Urinary bladder (tissue), 4 donors: ENCODE measurements at places on chromosomes 16 and 17.

GRCh38 chr17:72104863-72105234 lies 16.0 kb upstream of the SOX9 start:
- no peak for DNase-seq

GRCh38 chr16:57601801-57602478 lies 26.5 kb upstream of the ADGRG1 start:
- no peak for DNase-seq

DNA sequence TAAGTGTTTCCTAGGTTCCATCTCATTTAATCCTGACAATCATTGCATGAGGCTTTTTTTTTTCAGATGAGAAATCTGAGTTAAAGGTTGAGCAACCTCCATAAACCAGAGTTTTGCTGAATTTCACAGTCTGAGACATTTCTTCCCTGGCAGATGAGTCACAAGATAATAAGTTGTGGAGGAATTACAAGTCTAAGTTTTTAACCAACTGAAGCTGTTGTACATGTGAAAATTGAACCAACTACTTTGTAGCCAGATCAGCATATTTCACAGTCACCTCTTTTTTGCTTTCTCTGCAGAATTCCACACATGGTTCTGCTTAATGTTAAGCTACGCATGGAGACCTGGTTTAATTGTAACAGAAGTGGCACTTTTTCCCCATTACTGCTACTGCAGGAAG lies 765.6 kb downstream of the CDH11 start:
- no peak for DNase-seq

- no peak for DNase-seq
Measured at GRCh38 chr16:84320511-84320910, 25.8 kb downstream of the WFDC1 start.

DNA sequence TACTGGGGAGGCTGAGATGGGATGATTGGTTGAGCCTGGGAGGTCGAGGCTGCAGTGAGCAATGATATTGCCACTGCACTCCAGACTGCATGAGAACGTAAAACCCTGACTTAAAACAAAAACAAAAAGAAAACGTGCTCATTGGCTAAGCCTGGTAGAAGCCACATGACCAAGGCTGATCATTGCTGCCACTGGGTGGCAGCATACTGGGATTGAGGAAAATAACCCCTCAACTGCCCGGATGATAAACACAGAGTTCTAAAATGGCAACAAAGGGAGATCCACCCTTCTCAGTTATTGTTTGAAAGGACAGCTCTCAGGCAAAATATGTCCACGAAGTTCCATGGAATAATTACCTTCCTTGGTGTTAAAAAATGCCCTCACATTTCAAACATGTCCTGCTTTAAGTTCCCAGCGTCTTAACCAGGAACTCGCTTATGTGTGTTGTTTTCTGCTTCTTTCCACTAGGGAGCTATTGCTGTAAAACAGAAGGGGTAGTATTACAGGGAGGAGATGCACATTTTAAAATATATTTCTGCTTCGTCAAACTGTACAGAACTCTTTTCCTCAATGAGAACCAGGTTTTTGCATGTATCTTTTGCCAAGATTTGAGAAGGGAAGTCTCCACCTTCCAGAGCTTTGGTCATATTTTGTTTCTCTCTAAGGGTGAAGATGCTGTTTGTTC lies 675.3 kb downstream of the MAF start:
- DNase-seq, result no peak

GRCh38 chr16:85174871-85175723 lies 62.8 kb upstream of the CIBAR2 start:
- no peak for DNase-seq

DNA sequence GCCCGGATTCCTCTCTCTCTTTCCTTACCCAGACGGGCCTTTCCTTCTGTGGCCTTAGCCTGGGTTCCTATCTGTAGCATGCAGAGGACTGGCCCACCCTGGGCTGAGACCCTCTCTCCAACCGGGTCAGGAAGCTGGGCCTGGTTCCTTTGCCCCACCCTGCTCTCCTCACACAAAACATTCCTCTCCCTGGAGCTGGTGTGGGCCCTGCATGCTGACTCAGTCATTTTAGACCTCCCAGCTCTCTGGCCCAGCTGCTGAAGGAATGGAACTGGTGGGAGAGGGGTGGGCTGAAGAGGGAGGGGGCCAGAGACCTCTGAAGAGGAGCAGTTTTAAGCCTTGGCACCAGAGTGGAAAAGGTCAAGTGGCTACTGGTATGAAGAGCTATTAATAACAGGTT lies 957 bp downstream of the MYL4 start:
- no peak for DNase-seq

- DNase-seq, result no peak
Measured at GRCh38 chr16:48158296-48158695, 2.5 kb upstream of the ABCC12 start.

GRCh38 chr16:27232061-27232900 lies 29.0 kb downstream of the KDM8 start:
- no peak for DNase-seq

GRCh38 chr16:12628536-12628935 lies 175.2 kb downstream of the CPPED1 start:
- no peak for DNase-seq

- DNase-seq, result no peak
Measured at GRCh38 chr17:40417258-40417608, 463 bp downstream of the TOP2A start.

GRCh38 chr16:7547736-7548135 lies 215.1 kb downstream of the RBFOX1 start:
- DNase-seq, result no peak

GRCh38 chr16:23206986-23207385 lies 24.4 kb downstream of the SCNN1G start:
- DNase-seq, result no peak

DNA sequence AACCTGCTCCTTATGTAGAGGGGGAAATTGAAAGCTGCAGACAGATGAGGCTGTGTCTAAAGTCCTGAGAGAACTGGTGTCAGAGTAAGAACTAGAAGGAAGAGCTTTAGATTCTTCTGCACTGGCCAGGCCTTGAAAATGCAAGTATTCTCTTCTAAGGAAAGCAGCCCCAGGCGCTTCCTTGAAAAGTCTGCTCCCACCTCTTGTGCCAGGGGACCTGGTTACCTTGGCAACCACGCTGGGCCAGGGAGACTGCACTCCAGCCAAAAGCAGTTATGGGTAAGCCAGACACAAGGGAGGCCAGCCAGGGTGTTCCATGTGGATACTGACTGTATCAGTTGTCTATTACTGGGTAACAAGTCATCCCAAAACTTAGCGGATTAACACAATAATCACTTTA lies 228.6 kb upstream of the SDK2 start:
- no peak for DNase-seq

GRCh38 chr16:24852281-24852721 lies 6.5 kb downstream of the SLC5A11 start:
- DNase-seq, result no peak

DNA sequence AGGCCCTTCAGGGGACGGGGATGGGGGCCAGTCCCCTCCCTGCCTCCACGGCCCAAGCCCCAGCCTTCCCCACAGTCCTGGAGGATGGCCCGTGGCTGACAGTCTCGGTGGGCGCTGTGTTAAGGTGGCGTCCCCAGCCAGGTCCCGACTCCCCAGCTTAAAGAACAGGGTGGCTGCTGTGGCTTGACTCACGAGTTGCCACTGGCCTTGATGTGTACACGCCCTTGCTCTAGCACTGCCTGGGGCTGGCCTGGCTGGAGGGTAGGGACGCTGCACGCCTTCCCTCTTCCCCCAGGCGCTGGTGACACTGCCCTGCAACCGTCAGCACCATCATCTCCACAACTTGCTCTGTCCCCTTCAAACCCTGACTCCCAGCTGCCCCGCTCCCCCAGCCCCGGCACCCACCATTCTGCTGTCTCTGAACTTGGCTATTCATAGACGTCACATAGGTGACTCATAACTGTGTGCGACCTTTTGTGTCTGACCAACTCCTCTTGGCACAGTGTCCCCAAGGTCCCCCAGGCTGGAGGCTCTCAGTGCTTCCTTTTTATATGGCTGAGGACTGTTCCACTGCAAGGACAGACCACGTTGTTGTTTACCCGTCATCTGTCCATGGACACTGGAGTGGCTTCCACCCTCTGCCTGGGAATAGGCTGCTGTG lies 6.3 kb downstream of the GNPTG start:
- DNase-seq, result no peak

GRCh38 chr16:89168381-89169189 lies 3.0 kb upstream of the CDH15 start:
- DNase-seq, result no peak

- no peak for DNase-seq
Measured at GRCh38 chr16:69443927-69444631, 19.7 kb downstream of the CYB5B start.

DNA sequence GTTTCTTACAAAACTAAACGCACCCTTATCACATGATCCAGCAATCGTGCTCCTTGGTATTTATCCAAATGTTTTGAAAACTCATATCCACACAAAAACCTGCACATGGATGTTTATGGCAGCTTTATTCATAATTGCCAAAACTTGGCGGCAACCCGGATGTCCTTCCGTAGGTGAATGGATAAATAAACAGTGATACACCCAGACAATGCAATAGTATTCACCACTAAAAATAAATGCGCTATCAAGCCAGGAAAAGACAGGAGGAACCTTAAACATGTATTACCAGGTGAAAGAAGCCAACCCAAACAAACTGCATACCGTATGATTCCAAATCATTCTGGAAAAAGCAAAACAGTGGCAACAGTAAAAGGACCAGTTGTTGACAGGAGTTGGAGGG lies 10.0 kb downstream of the SPATA32 start:
- DNase-seq, result no peak

GRCh38 chr16:15946257-15947044 lies 3.0 kb upstream of the ABCC1 start:
- DNase-seq, result no peak
